ENCODE measurements at places on chromosomes 13 and 19.

GRCh38 chr13:24265453-24265852, 43.9 kb upstream of the C1QTNF9 start:
- DNase-seq, result no peak

DNA sequence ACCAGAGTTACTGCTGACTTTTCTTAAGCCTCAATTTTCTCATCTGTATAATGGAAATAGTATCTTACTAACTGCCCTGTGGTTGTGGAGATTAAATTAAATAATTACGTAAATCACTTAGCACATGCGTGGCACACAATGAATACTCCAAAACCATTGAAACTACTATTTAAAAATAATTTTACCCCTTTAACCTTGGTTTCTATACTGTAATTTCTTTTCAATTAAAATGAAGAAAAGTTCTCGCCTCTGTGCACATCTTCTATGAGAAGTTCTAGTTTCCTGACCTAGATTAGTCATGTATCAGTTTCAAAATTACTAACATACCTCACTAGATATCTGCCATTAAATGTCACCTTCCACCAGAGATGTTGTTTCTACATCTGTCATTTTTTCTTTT, 5.7 kb downstream of the SLITRK1 start:
- DNase-seq, result no peak

DNA sequence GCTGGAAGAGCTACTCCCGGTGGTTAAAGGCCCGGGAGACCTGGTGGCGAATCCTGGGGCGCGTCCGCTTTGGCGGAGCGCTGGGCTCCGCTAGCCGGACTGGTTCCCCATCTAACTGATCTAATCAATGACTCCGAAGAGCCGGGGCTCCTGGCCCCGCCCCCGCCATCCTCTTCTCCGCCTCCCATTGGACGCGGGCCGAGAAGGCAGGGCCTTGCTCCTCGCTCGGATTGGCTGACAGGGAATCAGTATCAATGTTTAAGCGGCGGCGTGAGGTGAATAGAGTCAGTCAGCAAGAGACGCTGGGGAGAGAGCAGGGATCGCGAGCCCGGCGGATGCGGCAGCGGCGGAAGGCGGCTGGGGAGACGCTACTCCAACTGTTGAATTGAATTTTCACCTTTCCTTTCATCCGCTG, 1.7 kb upstream of the PCDH17 start:
- peak; percentile 57 for DNase-seq

- no peak for DNase-seq
Measured at GRCh38 chr13:88022431-88023208, 351.4 kb downstream of the SLITRK5 start.

GRCh38 chr13:35693134-35693784, 216.8 kb upstream of the MAB21L1 start:
- DNase-seq, result no peak

DNA sequence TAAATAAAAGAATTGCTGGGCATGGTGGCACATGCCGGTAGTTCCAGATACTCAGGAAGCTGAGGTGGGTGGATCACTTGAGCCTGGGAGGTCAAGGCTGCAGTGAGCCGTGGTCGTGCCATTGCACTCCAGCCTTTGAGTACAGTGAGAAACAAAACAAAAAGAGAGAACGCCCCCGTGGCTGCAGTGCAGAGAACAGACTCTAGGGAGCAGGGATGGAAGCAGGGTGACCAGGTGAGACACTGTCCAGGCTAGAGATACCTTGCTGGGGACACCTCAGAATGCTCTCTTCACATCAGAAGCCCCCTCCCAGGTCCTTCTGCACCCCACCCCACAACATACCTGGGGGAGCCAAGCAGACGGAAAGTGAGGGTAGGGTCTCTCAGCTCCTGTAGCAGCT, 24.8 kb downstream of the MAP4K1 start:
- no peak for DNase-seq

DNA sequence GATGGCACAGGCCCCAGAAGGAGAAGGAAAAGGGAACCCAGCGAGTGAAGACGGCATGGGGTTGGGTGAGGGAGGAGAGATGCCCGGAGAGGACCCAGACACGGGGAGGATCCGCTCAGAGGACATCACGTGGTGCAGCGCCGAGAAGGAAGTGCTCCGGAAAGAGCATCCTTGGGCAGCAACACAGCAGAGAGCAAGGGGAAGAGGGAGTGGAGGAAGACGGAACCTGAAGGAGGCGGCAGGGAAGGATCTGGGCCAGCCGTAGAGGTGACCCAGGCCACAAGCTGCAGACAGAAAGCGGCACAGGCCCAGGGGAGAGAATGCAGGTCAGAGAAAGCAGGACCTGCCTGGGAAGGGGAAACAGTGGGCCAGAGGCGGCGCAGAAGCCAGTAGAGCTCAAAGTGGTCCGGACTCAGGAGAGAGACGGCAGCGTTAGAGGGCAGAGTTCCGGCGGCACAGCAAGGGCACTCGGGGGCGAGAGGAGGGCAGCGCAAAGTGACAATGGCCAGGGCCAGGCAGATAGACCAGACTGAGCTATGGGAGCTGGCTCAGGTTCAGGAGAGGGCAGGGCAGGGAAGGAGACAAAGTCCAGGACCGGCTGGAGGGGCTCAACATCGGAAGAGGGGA, 1.1 kb downstream of the PPP1R12C start:
- DNase-seq, result peak; percentile 41

DNA sequence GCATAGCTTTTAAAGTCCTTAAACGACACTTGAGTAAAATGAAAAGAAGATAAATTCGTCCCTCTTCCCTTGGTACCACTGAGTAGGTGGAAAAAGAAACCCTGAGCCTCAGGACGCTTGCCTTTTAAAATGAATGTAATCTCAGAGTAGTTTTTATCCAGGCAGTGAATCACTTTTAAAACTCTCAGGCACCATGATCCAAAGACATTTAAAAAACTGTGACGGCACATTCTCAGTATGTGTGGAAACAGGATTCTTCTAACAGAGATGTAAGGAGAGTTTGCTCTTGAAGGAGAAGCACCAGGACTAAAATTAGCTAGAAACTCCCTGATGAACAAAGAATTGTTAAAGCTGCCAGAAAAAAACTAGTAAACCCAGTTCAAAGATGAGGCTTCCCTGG, 105.7 kb upstream of the SLC15A1 start:
- DNase-seq, result no peak

- DNase-seq, result no peak
Measured at GRCh38 chr13:28471421-28471820, 23.5 kb downstream of the FLT1 start.

- no peak for DNase-seq
Measured at GRCh38 chr19:14473073-14473977, 1.8 kb downstream of the PTGER1 start.

DNA sequence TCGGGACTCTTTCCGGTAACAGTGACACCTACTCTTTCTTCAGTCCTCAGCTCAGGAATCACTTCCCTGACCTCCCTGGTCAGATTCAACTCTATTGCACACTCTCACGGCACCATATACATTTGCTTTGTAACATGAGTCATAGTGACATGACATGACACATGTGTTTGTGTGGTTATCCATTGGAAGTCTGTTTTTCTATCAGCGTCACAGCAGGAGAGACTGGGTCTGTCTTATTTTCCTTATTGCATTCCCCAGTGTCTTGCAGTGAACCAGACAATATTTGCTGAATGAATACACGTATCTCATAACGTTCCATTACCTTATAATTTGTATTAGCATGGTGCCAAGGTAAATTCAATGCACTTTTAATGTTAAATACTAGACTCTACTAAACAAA, 102.0 kb downstream of the DCLK1 start:
- DNase-seq, result no peak

- DNase-seq, result no peak
Measured at GRCh38 chr19:51450730-51451307, 7.4 kb downstream of the SIGLEC8 start.

- DNase-seq, result no peak
Measured at GRCh38 chr19:13057147-13057572, 45.5 kb downstream of the LYL1 start.

DNA sequence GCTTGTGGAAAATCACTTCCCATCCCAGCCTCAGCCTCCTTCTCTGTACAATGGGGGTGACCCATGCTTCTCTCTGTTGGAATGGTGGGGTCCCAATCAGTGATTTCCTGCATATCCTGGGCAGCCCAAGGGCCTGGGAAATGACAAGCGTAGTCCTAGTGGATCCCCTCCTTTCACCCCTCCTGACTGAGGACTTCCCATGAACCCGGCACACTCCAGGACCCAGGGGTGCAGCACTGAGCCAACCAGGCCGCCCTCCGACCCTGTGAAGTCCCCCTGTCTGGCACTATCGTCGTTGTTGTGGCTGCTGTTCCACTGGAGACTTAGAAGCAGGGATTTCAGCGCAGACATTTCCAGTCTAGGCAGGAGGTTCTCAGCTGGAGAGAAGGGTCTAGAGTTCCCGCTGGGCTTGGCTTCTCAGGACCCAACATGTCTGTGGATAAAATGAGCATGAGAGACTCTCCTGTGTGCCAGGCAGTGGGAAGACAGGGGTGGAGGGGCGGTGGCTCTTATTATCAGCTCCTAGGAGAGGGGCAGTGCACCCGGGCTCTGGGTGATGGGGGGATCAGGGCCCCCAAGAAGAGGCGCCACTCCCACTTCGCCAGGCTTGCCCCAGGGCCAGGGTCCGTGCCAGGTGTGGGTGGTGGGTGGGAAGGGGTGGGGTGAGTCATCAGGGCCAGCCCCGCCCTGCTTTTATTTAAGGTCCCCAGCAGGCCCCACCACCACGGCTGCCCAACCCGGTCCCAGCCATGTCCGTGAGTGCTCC, at the start of gene LGALS7B:
TSS of gene LGALS7B (plus strand) at position 723 of the 766 bp plus-strand sequence. CDS start at position 750, 27 bp downstream.
- DNase-seq, result no peak

DNA sequence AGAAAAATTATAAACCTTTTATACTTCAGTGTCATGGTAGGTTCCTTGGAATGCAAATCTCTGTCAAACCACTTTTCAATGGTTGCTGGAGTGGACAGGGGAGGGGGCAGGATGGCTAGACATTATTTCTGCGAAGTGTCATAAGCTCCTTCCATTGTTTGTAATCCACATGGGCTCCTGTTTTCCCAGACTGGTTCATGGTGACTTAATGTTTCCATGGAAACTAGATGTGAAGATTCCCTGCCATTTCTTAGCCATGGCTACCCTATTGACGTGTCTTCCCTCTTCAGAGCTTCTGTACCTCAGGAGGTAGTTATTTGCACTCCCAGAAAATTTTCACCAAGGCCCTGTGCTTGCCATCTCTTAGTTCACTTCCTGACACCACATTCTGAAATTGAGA, 95.3 kb downstream of the UFM1 start:
- no peak for DNase-seq

DNA sequence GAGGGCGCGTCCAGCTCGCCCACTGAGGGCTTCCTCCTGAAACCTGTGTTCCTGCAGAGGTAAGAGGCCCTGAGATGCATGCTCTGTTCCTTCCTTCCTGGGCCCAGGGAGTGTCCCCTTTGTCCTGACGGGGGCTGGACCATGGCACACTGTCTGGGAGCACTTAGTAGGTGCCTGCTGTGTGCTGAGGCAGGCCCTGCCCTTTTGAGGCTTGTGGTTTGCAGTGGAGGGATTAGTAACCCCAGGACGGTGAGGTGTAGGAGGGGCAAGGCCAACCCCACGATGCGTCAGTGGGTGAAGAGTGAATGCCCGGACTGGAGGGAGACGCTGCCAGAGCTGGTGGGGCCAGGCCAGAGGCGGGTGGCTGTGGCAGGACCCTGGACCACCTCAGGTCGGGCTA, 11.2 kb upstream of the F2RL3 start:
- no peak for DNase-seq

DNA sequence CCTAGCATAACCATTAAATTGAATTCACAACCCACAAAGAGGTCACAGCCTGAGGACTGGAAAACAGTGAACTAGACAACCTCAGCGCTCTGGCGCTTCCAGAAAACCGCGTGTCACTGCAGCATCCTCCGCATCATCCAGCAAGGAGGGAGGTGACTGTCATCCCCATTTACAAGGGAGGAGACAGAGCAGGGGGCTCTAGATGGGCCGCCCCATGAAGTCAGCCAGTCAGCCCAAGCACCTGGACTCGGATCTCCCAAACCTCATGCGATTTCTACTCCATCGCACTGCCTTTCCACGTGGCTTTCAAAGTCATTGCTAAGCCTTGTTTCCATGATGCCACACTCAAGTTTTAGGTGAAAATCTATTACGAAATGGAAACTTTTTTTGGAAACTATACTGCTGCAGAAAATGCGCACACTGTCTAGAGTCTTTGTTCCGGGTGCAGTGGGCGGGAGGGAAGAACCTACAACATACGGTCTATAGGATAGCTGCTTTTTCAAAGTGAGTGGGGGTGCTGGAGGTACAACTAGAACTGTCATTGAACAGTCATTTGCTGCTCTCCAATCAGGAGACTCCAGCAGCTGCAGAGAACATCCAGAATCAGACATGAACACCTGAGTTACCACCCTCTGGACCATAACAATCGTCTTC, 2.8 kb downstream of the AP3D1 start:
- DNase-seq, result no peak
